Heart left ventricle (tissue), 16 donors: ENCODE measurements at places on chromosomes 4 and X.

GRCh38 chr4:122156819-122157218 lies 4.7 kb downstream of the BLTP1 start:
- no peak for DNase-seq

GRCh38 chrX:126580877-126581276 lies 28.3 kb upstream of the DCAF12L1 start:
- DNase-seq, result no peak

- no peak for DNase-seq
Observed at GRCh38 chr4:148354186-148354585, 88.0 kb downstream of the NR3C2 start.

DNA sequence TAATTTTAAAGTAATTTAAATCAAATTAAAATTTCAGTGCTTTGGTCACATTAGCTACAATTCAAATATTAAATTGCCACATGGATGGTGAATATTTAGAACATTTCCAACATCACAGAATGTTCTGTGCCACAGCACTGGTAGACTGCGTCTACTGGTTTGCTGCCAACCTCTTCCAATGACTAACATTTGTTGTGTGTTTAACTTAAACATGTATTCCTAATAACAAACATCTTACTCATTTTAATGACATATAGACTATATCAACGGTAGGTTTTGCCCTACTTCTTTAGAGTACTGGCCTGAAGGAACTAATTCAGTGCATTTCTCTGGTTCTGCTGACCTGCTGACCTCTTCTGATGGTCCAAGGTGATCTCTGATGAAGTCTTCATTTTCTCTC lies 157.6 kb downstream of the DCK start:
- DNase-seq, result no peak

DNA sequence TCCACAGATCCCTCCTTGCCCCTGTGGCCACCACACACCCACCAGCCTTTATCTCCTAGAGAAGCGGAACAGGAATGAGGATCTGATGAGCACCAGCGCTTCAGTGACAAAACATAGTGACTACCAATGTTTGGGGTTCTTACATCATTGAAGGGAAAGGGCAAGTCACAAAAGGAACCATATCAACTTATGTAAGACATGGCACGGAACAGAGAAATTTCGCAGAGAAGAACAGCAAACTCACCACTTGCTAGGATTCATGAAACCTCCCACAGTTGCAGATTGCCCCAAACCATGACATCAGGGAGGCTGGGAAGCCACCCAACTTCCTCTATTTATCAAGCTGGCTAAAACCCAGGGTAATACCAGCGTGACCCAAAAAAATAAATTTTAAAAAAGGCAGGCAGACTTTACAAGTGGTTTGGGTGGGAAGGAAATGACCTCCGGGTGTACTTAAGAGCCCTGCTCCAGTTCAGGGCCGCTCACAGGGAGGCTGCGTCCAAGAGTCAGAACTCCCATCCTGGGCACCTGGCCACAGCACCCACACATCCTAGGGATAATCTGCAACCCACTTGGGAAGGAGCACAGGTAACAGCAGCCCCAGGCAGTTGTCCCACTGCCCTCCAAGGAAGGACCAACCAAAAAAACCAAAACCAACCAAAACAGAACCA lies 36.0 kb downstream of the ADGRG2 start:
- DNase-seq, result no peak

GRCh38 chr4:186499467-186499866 lies 55.9 kb downstream of the MTNR1A start:
- DNase-seq, result no peak
